Lung microvascular endothelial cell (primary cell): ENCODE measurements at places on chromosomes 11 and 22. TPM values are rescaled to one million over a fixed set of nuclear protein-coding genes. Genes with fewer than 3 reads are reported as not detected.

DNA sequence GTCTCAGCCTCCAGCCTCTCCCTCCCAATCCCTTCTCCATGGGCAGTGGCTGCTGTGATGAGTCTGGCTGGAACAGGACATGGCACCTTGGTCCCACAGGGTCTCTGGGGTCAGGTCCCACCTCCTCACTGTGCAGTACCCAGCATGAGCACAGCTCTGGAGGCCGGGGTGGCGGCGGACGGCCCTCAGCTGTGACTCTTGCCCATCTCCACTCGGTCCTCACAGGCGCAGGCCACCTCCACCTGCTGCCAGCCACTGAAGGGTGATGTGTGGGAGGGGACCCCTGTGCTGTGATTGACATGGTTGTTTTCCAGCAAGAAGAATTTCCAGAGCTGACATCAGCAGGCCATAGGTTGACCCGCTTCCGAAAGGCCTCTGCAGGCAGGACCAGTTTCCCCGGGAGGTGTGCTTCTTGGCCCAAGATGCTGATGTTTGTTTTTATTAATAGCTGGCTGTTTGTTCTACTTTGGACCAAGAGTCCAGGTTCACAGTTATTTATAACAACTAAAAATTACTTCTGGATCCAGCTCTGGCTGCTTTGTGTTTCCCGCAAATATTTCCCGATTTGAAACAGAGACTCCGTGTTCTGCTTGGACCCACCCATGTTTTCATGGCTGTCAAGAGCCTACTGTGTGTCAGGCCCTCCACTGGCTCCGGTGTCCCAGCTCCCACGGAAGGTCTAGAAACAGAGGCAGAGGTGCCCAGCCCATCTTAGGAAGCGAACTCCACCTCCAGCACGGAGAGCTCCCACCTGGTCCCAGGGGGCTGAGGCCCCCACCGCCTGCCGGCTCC, 45.7 kb downstream of the SCUBE1 start:
- no peak for DNase-seq

GRCh38 chr22:42785706-42786499, 65.2 kb upstream of the A4GALT start:
- DNase-seq, result no peak

Gene OR5D18
- not detected in 2 replicates for total RNA-seq

- DNase-seq, result peak; percentile 21
These were observed 13.2 kb upstream of the SSTR3 start for GRCh38 chr22:37225481-37225880.

DNA sequence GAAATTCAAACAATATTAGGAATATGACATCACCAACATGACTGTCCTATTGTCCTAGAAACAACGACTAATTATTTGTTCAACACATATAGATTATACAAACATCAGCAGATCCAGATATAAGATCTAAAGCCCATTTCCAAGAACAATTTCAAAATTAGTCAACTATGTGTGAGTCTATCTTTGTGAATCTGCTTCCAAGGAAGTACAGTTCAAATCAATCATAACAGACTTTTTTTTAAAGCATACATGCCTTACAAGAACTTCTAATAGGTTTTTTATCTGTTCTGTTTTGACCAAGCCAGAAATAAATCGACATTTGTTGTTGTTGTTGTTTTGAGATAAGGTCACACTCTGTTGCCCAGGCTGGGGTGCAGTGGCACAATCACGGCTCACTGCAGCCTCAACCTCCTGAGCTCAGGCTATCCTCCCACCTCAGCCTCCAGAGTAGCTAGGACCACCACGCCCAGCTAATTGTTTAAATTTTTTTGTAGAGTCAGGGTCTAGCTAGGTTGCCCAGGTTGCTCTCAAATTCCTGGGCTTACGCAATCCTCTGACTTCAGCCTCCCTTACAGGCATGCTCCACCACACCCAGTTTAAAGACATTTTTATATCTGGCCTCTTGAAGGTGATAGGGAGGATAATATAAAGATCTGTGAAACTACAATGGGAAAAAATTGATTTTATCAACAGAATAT, 54.8 kb downstream of the DENND5A start:
- DNase-seq, result no peak

Gene OR56A1
- total RNA-seq, result not detected in 2 replicates

Gene PIH1D2
- total RNA-seq, result 0.40 and 0.87 TPM in 2 replicates

Gene PGA5
- not detected in 2 replicates for total RNA-seq
